ENCODE measurements at places on chromosomes 12 and 14.

GRCh38 chr14:91119556-91120311 lies 5.9 kb downstream of the DGLUCY start:
- no peak for DNase-seq

DNA sequence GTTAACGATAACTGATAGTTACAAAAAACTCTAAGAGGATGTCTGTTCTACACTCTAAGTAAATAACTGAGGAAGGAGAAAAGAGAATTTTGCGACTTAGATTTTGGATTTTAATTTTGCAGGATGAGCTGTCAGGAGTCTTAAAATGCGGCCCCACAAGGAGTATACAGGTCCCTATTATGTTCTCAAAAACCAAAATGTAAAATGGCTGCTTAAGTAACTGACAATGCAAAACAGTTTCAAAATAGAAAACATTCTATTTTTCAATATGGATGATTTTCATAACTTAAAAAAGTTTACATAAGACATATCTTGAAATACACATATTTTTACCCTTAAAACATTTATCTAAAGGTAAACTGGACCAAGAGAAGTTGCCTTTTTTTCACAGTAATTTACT lies 2.6 kb downstream of the CD69 start:
- no peak for DNase-seq

DNA sequence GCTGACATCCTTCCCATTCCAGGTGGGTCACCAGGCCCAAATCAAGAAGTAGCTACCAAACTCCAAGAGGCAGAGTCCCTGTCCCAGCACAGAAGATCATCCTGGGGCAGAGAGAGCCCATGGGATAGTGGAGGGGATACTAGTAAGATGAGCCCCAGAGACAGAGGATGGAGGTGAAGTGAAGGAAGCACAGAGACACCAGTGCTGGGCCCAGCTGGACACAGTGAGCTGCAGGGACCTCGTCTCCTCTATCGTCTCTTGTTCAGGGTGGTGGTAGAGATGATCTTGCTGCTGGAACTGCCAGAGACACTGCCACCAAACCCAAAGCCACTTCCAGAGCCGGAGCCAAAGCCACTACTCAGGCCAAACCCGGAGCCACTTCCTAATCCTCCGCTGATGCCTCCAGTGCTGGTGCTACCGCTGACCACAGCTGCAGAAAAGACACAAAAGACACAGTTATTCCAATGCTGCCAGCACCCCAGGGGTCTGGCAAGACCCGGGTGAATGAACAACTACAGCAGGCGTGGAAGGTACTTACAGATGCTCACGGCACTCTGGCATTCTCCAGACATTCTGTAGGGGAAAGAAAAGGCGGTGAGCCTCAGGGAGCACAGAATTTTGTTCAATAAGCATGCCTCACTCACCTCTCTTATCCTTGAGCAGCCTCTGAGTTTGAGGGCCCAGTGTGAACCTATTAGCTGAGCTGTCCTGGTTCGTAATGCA lies 6.9 kb downstream of the KRT4 start:
- DNase-seq: no peak

DNA sequence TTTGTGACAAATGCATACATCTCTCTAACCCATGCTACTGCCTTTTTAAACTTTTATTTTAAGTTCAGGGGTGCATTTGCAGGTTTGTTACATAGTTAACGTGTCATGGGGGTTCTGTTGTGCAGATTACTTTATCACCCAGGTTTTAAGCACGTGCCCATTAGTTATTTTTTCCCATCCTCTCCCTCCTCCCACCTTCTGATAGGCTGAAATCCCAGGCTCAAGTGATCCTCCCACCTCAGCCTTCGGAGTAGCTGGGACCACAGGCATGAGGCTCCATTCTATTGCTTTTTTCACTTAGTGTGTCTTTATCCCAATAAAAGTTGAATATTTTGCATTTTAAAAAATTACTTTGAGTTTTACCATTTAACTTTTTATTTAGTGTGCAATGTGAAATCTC lies 68.9 kb downstream of the BAZ1A start:
- no peak for DNase-seq

DNA sequence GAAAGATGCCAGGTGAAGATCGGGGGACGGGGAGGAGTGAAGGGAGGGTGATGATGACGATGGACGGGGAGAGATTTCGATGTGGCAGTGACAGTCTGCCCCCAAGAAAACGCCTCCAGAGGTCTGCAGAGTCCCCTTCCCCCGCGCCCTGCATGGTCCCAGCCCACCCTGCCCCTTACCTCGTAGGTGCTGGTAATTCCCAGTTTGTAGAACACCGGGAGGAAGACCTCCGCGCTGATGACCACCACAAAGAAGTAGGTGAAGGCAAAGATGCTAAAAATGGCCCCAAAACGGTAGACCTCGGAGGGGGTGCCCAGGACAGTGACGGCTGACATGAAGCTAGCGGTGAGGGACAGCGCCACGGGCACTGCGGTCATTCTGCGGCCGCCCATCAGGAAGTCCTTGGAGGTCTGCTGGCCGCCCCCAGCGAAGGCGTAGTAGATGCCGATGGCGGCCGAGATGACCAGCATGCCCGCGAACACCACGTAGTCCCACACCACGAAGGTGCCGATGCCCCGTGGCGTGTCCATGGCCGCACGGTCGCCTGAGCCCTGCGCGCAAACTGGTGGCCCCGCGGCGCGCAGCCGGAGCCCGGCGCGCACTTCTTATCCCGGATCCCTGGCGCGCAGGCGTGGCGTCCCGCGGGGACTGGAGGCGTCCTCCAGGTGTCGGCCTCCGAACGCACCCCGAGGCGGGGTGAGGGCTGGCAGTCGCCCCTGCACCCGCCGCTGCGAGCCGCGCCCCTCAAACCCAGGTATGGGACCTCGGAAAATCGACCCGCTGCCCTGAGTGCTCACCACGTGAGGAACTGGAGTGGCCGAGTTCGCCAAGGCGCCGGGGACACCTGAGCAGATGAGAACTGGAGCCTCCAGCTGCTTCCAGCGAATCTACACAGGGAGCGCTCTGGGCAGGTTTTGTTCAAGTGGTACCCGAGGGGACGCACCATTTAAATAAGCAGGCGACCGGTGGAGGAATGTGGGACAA lies at the start of gene SLC5A8:
Gene SLC5A8, minus strand, starts transcription at position 920 of the 984 bp plus-strand sequence. Its CDS starts 390 bp downstream, at position 530.
- no peak for DNase-seq

DNA sequence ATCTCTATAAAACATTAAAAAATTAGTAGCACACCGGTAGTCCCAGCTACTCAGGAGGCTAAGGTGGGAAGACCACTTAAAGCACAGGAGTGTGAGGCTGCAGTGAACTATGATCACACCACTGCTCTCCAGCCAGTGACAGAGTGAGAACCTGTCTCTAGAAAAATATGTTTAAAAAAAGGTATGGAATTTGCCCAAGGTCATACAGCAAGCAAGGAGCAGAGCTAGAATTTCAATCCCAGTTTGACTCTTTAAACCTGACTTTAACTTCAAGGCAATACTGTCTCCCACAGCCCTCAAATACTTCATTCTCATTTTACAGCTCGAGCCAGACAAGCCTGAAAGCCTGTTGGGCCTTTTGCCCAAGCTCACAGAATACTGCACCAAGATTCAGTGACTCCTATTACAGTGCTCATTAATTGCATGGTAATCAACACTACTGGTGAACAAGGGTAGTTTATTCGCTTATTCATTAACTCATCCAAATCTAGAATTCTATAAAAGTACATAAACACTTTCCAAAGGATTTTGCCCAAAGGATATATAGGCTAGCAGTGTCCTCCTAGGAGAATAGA lies 8.0 kb downstream of the HECTD4 start:
- DNase-seq: no peak

DNA sequence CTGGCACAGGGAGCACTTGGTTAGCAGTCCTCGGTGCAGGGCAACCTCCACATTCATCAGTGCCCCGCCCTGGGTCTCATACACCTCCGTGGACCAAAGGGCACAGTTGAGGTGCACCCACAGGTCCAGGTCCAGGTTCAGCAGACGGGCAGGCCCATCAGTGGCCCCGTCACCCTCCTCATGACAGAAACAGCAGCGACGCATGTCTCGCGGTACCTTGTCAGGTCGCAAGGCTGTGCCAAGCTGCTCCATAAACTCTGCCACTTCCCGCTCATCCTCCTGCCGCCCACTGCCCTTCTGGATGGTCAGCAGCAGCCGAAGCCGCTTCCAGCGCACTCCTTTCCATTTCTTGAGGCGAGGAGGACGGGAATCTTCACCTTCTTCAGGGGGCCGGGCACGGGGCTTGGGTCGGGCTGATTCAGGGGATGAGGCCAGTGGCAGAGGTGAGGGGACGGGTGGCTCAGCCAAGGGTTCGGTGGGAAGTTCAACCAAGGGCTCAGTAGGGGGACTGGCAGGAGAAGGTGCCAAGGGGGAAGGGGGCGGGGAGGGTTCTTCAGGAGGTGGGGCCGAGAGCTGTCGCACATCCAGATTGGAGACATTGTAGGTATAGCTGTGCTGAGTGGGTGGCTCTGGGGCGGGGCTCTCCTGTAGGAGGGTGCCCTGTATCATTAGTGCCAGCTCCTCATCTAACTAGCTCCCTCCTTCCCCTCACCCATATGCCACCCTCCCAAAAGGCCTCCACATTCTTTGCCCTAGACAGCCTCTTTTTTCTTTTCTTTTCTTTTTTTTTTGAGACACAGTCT lies 8.3 kb upstream of the PRKAG1 start:
- no peak for DNase-seq

GRCh38 chr14:80629606-80630005 lies 311.9 kb downstream of the CEP128 start:
- no peak for DNase-seq

- DNase-seq: no peak
Observed at GRCh38 chr14:62280366-62280765, 518.1 kb downstream of the SNAPC1 start.

GRCh38 chr12:56528846-56529245 lies 7.2 kb downstream of the RBMS2 start:
- no peak for DNase-seq

DNA sequence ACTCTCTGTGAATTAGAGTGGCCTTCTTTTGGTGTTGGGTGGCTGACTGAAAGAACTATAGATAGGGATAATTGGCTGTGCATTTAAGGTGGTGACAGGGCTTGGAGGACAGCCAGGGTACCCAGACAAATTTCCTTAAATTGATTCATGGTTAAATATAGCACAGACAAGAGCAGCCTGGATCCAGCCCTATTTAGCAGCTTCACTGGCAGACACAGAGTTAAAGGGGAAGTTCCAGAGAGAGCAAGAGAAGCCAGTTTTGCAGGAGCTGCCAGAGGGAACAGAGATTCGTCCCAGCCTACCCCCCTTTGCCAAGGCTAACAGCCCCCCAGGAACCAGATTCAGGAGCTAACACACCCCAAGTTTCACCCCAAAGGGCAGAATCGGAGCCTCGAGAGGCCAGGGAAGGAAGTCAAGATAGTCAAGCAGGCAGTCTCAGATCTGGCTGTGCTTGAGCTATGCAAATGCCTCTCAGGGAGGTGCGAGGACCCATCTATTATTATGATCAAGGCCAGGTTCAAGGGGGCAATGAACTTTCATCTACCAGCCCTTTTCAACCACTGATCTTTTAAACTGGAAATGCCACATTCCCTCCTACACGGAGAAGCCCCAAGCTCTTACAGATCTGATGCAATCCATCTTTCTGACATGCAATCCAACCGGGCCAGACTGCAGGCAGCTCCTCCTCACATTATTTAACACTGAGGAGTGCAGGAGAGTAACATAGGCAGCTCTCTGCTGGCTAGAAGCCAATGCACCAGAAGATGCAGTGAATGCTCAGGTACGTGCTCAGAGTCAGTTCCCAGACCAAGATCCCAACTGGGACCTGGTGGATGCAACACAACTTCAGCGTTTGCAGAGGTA lies 58.2 kb downstream of the DHRS2 start:
- DNase-seq: no peak

DNA sequence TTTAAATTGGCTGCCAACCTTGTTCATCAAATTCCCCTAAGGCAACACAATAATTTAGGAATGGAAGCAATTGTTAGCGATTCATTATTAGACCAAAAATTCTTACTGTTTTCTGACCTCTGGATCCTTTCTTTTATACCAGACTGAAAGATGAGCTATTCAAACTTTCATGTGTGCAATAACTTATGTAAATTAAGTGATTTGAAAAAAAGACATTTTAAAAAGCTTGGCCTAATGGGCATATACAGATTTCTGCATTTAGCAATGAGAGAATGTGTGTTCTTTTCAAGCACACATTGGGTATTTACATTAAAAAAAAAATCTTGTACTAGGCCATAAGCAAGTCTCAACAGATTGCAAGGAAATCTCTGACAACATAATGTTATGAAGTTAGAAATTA lies 65.5 kb downstream of the C12orf75 start:
- no peak for DNase-seq

DNA sequence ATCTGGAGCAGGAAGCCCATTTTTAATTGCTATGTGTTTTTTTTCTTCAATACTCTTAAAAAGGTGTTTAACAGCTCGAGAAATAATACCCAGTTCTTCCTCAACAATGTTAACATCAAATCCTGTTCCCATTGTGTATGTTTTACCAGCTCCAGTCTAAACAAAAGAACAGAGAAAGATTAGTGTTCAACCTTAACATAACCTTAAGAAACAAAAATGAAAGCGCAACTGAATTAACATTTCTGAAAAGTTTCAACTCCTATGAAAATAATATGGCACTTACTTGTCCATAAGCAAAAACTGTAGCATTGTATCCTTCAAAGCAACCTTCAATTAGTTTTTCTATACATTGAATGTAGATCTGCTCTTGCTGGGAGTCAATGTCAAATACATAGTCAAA lies 73.2 kb downstream of the KIF21A start:
- no peak for DNase-seq

GRCh38 chr14:55092341-55092740 lies 36.7 kb upstream of the LGALS3 start:
- DNase-seq: no peak

DNA sequence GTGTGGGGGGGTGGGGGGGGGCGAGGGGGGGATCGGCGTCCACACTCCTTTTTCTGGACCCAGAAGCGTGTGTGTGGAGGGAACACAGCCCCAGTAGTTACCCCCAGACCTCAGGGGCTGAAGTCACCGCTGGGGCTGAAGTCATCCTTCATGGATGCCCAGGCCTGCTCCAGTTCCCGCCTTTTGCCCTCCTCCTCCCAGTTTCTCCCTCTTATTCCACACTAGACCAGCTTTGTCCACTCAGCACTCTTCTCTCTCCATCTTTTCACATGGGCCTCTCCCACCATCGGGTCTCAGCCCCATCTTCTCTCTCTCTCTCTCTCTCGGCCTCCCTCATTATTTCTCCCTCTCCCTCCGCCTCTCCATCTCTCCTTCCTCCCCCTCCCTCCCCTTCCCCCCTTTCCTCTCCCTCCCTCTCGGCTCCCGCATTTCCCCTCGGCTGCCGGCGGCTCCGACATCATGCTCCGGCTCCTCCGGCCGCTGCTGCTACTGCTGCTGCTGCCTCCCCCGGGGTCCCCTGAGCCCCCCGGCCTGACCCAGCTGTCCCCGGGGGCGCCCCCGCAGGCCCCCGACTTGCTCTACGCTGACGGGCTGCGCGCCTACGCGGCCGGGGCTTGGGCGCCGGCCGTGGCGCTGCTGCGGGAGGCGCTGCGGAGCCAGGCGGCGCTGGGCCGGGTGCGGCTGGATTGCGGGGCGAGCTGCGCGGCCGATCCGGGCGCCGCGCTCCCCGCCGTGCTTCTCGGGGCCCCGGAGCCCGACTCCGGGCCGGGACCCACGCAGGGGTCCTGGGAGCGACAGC lies at the start of gene P3H3:
Gene P3H3, plus strand, starts transcription at position 426 of the 799 bp plus-strand sequence. Its CDS starts 34 bp downstream, at position 460.
- DNase-seq: peak; percentile 61

Data from NCI-H1105 (cell line).